ENCODE measurements at places on chromosomes 16 and 17. TPM values are rescaled to one million over a fixed set of nuclear protein-coding genes. Genes with fewer than 3 reads are reported as not detected.
A peak's percentile ranks its signal among the peaks of the same experiment; 100 is the strongest.

The IL32 gene
- 7.6 TPM for total RNA-seq

The CCDC92B gene
- not detected for total RNA-seq

DNA sequence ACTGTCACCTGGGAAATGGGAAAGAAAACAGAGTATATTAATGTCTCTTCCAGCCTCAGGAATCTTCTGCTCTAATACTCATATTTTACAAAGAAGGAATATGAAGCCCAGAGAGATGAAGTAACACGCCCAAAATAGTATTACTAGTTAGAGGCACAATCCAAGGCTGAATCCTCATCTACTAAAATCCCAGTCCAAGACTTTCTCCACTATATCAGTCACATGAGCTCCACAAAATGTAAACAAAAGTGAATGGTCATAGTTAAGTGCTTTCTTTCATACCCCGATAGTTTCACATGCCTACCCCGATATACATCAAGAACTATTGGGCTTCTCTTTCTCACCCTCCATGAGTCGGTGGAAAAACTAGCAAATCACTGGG, 965 bp downstream of the INTS2 start:
- DNase-seq = peak; percentile 50

GRCh38 chr16:62548095-62548494, 511.9 kb upstream of the CDH8 start:
- DNase-seq = no peak

The KRT23 gene
- total RNA-seq = not detected
